ENCODE measurements at places on chromosomes 11 and 22.
A peak's percentile ranks its signal among the peaks of the same experiment; 100 is the strongest.

DNA sequence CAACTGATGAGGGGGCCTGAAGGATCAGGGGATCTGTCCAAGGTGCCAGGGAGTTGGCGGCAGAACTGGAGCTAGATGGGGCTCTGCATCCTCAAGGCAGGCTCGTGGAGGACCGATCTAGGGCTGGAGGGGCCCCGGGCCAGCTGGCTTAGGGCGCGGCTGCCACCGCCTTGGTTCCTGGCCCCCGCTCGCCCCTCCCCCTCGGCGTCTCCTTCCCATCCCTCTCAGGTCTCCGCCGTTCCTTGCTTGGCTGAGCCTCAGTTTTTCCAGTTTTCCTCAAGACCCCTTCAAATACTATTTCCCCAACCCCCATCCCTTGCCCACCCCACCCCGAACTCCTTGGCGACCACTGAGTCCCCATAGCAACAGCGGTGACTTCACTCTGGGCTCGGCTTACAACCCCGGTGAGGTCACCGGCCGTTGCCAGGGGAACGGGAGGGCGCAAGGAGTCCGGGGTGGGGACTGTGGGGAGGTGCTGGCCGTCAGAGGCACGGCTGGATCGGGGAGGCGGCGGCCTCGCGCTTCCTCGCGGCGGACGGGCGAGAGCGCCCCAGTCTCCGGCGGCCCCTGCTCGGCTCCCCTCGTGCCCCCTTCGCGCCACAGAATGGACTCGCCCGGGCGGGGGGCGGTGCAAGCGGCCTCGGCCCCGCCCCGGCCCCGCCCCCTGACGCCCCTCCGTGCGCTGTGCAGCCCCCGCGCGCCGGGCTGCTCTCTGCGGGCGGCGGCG lies 7.5 kb downstream of the FREY1 start:
- DNase-seq: peak; percentile 87

GRCh38 chr11:93250326-93250725 lies 52.5 kb upstream of the SLC36A4 start:
- DNase-seq: no peak

- no peak for DNase-seq
Measured at GRCh38 chr11:79077702-79078330, 363.0 kb downstream of the TENM4 start.

DNA sequence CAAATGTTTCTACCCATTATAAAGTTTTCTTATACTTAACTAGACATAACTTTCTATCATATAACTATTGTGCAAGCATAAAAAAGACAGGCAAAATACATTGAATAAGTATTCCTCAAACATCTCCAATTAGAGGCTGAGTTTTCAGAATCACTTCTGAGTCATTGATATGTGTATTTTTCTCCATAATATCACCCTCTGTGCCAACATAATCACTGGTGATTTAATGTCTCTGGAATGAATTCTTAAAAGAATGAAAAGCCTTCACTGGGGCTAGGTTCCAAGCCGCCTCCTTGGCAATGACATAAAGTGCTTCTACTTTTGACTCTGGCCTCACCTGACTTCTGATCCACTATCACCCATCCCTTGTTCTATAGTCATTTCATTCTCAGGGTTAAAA lies 197.0 kb upstream of the E2F8 start:
- DNase-seq: peak; percentile 87
